ENCODE measurements at places on chromosomes 2 and 18.

- no peak for DNase-seq
Measured at GRCh38 chr2:101416609-101417008, 29.3 kb upstream of the CREG2 start.

GRCh38 chr2:122805346-122805745, 1049.9 kb downstream of the TSN start:
- no peak for DNase-seq

- peak; percentile 69 for DNase-seq
Measured at GRCh38 chr2:73176205-73176880, 26.0 kb upstream of the NOTO start.

DNA sequence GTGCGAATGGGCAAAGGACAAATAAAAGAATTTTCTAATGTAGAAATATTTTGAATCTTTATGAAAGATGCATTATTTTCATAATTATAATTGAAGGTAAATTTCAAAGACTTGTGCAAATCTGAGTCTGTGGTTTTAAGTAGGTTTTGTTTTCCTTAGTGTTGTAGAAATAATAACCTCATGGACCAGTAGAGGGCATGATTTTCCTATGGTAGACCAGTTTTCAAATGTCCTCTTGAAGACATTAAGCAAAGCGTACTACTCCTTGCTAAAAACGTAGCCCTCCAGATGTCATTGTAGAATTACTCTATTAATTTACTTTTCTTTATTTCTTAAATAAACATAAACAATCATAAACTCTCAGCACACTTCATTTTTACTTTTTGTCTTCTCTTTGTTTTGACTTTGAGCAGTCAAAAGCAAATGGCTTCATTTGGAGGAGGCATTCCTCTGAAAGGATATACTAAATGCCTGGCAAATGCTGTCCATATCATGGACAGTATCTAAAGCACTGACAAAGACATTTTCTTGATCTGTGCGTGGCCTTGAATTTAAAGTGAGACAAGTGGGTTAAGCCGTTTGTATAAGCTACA, 85.8 kb upstream of the FAM237A start:
- DNase-seq: no peak

DNA sequence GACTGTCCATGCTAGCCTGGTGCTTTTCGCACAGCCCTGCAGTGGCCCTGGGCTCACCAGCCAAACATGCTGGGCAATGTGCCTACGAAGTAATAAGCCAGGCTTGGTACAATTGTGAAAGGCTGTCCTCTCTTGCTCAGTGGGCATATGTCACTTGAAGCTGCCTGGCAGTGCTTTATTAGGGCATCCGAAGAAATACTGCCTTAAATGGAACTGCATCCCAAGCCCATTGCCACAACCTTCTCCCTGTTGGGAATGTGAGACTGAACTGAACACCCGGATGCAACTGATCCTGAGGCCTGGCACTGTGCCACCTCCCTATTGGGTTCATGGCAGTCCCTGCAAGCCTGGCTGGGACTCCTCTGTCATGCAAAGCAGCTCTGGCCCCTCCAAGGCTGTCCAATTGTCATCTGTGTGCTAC, 15.9 kb downstream of the CAPG start:
- DNase-seq: peak; percentile 71

GRCh38 chr2:73832930-73833329, 4.2 kb downstream of the STAMBP start:
- DNase-seq: no peak

DNA sequence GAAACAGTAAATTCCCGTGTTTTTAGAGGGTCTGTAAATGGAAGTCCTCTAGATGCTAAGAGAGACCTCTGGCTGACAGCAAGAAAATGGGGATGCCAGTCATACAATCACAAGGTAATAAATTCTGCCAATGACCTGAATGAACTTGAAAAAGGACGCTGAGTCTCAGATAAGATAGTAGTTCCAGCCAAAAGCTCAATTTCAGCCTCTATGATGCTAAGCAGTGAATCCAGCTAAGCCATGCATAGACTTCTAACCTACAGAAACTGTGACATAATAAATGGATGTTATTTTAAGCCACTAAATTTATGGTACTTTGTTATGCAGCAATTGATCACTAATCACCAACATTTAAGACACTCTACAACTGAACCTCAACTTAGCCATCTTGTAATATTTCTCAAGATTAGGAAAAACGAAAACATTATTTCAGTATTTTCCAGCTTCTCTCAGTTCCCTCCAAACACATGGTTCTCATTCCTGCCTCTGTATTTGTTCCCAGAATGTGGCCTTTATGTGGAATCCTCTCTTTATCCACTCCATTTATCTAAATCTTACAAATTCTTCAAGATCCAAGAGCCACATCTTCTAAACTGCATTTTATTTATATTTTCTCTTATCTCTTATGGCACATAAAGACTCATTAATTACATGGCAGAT, 331.1 kb downstream of the GULP1 start:
- no peak for DNase-seq

GRCh38 chr18:77084688-77085035, 47.9 kb downstream of the MBP start:
- no peak for DNase-seq

- no peak for DNase-seq
Measured at GRCh38 chr2:158142165-158142564, 40.5 kb downstream of the UPP2 start.

DNA sequence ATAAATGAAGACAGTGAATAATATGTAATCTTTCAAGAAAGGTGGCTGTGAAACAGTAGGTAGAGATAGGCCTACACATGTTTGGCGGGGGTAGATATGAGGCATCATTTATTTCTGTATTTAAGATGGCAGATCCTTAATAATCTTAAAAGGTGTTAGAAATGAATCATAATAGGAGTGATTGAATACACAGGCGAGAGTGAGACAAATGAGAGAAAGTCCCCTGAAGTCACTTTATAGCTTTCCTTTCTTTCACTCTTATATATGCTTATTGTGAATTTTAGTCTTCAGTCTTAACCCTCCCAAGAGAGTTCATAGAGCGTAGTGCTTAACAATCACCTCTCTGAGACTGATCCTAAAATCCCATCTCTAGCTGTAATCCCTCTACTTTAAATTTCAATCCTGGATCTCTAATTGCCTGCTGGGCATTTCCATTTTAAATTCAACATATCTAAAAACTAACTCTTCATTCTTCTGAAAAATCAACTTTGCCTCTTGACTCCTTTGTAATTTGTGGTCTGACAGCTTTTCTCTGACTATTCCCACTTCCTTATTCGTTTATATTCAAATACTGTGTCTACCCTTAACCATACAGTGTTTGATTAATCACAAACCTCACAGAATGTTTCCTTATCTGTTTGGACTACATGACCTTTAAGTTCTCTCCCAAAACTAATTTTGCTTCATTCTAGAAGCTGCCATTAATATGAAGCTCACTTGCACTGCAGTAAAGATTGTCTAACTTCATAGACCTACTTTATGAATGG, 463.7 kb upstream of the FSIP2 start:
- DNase-seq: no peak

GRCh38 chr2:63792530-63792929, 49.2 kb upstream of the UGP2 start:
- no peak for DNase-seq

- no peak for DNase-seq
Measured at GRCh38 chr18:80147037-80147417, 38.0 kb downstream of the ADNP2 start.

- DNase-seq: no peak
Measured at GRCh38 chr2:54029721-54030395, 59.1 kb upstream of the PSME4 start.

DNA sequence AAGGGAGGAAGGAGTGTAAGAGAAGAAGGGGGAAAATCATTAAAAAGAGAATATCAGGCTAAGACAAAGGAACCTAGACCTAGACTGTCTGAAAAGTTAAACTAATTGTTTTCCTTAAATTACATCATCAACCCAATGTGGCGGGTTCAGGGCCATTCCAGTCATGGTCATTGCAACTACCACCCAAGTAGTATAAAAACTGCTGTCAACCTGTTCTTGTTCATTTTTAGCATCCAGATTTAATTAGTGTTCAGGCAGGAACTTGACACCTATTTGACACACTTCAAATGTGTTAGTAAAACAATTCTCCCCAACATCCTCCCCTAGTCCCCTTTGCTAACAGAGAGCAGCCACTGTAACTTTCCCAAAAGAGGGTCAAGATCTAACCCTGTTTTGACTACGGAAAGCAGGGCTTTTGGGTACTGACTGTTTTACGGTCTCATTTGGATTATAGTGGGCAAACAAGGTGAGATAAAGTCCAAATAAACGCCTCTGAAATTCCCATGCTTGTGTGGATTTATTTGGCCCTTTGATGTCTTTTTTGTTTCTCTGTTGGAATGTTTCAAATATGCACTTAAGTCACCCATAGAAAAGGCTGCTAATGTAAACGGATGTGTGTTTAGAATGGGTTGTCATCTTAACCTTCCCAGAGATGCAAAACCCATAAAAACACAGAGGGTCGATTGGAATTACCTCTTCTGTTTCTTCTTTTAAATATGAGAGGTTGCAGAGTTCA, 19.3 kb upstream of the TANC1 start:
- no peak for DNase-seq

DNA sequence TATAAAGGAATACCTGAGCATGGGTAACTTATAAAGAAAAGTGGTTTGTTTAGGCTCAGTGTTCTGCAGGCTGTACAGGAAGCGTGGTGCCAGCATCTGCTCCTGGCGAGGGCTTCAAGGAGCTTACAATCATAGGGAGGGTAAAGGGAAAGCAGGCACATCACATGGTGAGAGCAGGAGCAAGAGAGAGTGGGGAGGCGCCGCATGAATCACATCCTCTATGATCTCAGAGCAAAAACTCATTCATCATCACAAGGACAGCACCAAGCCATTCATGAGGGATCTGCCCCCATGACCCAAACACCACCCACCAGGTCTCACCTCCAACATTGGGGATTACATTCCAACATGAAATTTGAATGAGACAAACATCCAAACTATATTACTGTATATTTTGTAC, 32.5 kb downstream of the R3HDM1 start:
- DNase-seq: no peak

Measured in sigmoid colon (tissue), 7 donors.